Stimulated activated CD8-positive, alpha-beta memory T cell treated with anti-CD3 and anti-CD28 coated beads, Interleukin-12 subunit alpha, Interleukin-12 subunit beta, amount 100 ng/mL, for 4 hours (primary cell): ENCODE measurements at places on chromosomes 11 and 22.

GRCh38 chr22:17371448-17371847, 2.2 kb downstream of the CECR2 start:
- no peak for DNase-seq

DNA sequence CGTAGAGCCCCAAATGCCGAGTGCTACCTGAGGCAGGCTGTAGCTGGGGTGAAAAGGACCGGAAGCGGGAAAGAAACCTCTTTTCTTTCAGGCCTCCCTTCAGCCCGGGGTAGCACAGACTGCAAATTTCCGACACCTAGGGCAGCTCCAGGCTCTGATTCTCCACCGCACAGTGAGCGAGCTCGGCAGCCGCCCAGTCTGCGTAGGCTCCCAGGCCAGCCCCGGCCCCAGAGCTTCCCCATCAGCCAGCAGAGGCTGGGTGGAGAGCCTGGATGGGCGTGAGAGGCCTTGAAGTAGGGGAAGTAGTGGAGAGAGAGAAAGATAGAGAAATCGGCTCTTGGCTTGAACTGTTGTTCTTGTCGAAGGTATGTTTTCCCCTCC, 9.3 kb upstream of the PAX6 start:
- no peak for DNase-seq

- peak; percentile 40 for DNase-seq
Observed at GRCh38 chr22:43376765-43377547, 33.8 kb upstream of the SCUBE1 start.

DNA sequence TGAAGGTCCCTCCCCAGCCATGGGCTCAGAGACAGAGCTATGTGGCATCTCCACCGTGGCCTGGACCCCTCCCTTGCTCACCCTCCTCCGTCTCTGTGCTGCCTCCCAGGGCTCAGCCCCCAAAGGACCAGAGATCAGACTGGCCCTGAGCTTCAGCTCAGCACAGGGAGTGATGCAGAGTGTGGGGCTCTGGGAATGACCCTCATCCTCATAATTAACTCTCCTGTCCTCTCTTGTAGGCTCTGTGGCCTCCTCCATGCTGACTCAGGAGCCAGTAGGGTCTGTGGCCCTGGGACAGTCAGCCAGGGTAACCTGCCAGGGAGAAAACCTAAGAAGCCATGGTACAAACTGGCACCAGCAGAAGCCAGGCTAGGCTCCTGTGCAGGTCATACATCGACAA, 28.7 kb downstream of the GGTLC2 start:
- no peak for DNase-seq

DNA sequence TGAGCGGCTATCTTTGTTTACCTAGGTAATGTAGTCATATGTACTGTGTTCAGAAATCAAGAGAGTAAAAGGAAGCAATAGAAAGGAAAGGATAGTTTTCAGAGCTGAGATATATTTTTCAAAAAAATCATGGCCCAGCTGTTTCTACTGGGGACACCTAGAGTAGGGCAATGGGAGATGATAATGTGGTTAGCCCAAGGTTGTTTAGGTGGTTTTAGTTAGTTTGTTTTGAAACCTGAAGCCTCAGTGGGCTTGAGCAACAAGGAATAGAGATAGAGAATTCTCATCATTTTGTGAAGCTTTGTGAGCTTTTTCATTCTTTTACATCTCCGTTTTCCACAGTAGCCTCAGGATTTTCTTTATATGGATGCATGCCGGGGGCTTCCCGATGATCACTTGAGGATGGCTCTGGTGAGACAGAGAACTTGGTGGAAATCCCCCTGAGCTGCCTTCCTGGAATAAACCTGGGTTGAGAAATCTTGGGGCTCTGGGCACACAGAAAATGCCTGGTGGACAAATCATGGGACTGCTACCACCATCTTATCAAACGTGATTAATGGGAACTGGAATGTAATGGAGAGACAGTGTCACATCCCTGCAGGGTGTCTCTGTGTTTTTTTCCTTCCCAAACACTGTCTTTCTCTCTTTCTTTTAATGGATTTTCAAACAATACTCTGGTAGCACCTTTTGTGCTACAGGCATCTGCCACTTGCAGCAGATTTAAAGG, 49.0 kb downstream of the ARHGAP42 start:
- DNase-seq, result no peak

- no peak for DNase-seq
Observed at GRCh38 chr22:38239101-38239761, 33.6 kb downstream of the TMEM184B start.
